Upper lobe of right lung (tissue), 1 donor: ENCODE measurements at places on chromosomes 16 and 17. TPM values are rescaled to one million over a fixed set of nuclear protein-coding genes. Genes with fewer than 3 reads are reported as not detected.

DNA sequence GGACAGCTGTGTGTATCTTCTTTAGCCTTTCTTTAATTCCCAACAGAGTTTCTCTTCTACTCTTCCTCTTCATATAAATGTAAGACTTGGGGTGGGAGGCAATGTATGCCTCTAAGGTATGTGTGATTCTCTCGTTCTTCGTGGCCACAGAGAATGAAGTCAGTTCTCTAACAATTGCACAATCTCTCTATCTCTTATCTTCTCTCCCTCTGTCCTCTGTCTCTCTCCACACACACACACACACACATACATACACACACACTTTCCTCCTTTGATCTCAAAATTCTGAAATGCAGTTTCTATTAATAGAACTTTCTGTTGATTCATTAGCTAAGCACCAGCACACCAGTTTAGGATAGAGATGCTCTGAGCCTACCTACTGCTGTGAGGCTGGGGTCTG is 615.7 kb upstream of the SALL1 start:
- no peak overlapping the region for H3K27ac ChIP-seq
- H3K4me1 ChIP-seq = no peaks in the 10 kb centered on the region
- H3K4me3 ChIP-seq = no peak overlapping the region
- H3K27me3 ChIP-seq = peaks cover 8% of the 10 kb centered on the region
- no peaks in the 10 kb centered on the region for H3K36me3 ChIP-seq
- DNase-seq = no peak

- H3K36me3 ChIP-seq = no peaks in the 10 kb centered on the region
- DNase-seq = no peak
- H3K4me3 ChIP-seq = no peak overlapping the region
- H3K27me3 ChIP-seq = no peaks in the 10 kb centered on the region
Measured at GRCh38 chr16:25083701-25084100, 27.8 kb upstream of the LCMT1 start.

- H3K27me3 ChIP-seq = no peaks in the 10 kb centered on the region
- DNase-seq = no peak
- peaks cover 39% of the 10 kb centered on the region for H3K36me3 ChIP-seq
- no peak overlapping the region for H3K27ac ChIP-seq
Measured at GRCh38 chr17:79085154-79085920, 10.7 kb downstream of the ENGASE start.

- peaks cover 44% of the 10 kb centered on the region for H3K4me1 ChIP-seq
- no peaks in the 10 kb centered on the region for H3K36me3 ChIP-seq
- H3K4me3 ChIP-seq = no peak overlapping the region
- no peaks in the 10 kb centered on the region for H3K27me3 ChIP-seq
- DNase-seq = no peak
Measured at GRCh38 chr17:45123930-45124796, 8.2 kb downstream of the PLCD3 start.

- no peak overlapping the region for H3K27ac ChIP-seq
- no peaks in the 10 kb centered on the region for H3K27me3 ChIP-seq
- H3K36me3 ChIP-seq = no peaks in the 10 kb centered on the region
Measured at GRCh38 chr17:6153375-6153774, 83.2 kb downstream of the WSCD1 start.

The EVPLL gene
- 1.8 TPM for total RNA-seq

The TMEM100 gene
- 279 TPM for total RNA-seq

The MT2A gene
- total RNA-seq = 349 TPM

The RABEP2 gene
- total RNA-seq = 23.4 TPM
